ENCODE measurements at places on chromosomes 13 and 19.

DNA sequence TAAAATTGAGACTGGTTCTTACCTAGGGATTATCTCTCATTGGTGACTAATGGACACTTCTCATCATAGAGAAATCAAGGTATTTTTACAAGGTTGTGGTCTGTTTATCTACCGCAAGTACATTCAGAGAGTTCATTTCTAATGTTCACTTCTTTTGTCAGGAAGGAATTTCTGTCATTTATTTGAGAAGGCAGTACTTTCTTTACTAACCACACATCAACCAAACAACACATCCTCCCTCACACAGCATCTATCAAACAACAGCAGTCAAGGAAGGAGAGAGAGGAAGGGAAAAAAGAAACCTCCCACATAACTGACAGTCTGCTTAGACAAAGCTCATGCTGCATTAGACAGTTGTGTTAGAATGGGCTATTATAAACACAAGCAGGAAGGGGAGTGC is 182.3 kb upstream of the KLF12 start:
- DNase-seq = no peak

GRCh38 chr13:24194447-24194846 is 33.9 kb downstream of the SPATA13 start:
- DNase-seq = no peak

- DNase-seq = no peak
These were observed 22.7 kb upstream of the LRCH1 start for GRCh38 chr13:46530084-46530935.

DNA sequence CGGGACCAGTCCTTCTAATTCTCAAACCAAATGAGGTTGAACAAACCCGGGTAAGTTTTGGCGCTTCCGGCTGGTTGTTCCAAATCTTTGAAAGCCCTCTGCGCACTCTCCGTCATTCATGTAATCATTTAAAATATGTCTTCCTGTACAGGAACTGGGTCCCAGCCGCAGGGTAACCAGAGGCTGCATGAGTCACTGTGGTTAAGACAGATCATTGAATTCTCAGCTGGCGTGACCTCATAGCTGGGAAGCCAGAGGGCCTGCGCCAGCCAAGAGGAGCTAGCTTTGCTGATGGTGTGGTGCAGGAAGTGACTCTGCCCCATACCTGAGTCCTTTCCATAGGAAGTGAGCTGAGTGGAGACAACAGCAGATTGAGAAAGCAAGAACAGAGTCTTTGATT is 135.2 kb downstream of the TSHZ3 start:
- DNase-seq = peak; percentile 84

GRCh38 chr19:49014123-49014869 is 2.6 kb downstream of the LHB start:
- DNase-seq = no peak

GRCh38 chr13:99385940-99386339 is 78.7 kb upstream of the GPR183 start:
- DNase-seq = no peak

DNA sequence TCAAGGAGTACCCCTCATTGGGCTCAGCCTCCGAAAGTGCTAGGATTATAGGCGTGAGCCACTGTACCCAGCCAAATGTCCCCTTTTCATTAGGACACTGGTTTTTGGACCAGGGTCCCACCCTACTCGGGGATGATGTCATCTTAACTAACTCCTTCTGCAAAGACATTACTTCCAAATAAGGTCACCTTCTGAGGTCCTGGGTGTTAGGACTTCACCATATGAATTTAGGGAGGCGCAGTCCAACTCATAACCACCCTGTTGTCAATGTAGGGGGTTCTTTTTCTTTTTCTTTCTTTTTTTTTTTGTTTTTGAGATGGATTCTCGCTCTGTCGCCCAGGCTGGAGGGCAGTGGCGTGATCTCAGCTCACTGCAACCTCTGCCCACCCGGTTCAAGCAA is 32.7 kb upstream of the NFIC start:
- no peak for DNase-seq

All from right hindlimb (tissue), 1 donor.